ENCODE measurements at places on chromosomes 4 and X. TPM values are rescaled to one million over a fixed set of nuclear protein-coding genes. Genes with fewer than 3 reads are reported as not detected.

Gene DCUN1D4
- total RNA-seq = 41.2 TPM

Gene LRP2BP
- total RNA-seq = 0.60 TPM

Gene EXOC1L
- not detected for total RNA-seq

Gene C4orf50
- 0.05 TPM for total RNA-seq

Gene RNF150
- 0.14 TPM for total RNA-seq

DNA sequence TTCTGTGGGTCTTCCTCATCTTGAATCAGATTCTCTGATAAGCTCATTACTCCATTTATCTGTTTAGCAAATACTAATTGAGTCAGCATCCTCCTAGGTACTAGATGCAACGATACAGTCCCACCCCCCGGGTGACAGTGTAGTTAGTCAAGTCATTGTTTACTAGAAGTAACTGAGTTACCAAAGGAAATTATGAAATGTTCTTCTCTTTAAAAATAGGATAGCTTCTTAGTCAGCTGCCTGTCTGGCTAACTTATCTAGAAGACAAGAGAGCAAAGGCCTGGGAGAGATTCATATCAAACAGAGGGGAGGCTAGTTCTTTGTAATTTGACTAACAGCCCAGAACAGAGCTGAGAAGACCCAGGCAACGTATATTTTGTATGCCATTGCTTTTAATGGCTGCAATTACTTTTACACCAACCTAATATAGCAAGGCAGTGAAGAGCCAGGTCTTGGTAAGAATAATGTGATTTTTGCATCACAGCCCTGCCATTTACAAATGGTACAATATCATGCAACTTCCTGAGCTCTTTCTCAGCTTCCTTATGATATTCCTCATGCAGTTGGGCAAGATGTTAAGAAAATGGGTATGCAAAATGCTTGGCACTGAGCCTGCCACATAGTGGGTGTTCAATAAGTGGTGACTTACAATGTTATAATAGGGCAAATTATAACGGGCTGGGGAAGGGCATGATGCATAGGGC, 149.9 kb downstream of the CHIC2 start:
- peak; percentile 36 for DNase-seq

DNA sequence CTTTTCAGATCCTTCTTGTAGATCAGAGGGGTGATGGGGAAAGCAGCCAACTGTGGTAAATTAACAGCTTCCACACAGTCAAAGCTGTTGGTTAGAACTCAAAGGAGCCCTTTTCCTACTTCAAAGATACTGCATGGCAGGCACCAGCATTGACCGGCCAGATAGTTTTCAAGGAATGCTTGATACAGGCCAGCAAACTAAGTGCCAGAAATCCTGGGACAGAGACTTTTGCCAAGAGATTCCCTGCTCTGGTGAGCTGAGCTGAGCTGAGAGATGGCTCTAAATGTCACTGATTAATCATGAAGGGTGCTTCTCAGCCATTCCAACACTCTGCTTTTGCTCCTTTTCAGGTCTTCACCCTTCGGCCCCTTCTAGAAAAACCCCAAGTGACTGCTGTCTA, 131.6 kb upstream of the MED14 start:
- DNase-seq = no peak

- no peak for DNase-seq
These were observed 54.5 kb upstream of the FBXW7 start for GRCh38 chr4:152590179-152591031.

- no peak for DNase-seq
These were observed 47.7 kb downstream of the DDX3X start for GRCh38 chrX:41381685-41382084.

GRCh38 chr4:75037252-75037651, 104.3 kb downstream of the PARM1 start:
- no peak for DNase-seq

GRCh38 chr4:155042014-155042413, 166.4 kb upstream of the NPY2R start:
- no peak for DNase-seq

DNA sequence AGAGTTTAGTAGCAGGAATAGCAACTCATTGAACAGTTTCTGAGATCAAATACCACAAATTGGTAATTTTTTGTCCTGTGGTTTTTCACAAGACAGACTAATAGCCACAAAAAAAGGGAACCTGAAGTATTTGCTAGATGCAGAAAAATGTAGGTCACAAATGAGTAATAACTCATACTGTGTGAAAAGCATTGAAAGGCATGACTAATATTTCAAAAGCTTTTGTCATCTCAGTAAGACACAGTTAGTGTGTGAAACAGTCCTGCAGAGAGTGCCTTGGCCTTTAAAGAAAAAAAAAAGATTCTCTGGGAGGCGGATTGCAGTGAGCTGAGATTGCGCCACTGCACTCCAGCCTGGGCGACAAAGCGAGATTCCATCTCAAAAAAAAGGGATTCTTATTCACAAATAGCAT, 31.4 kb upstream of the SLC25A31 start:
- no peak for DNase-seq
